Activated CD4-positive, alpha-beta T cell treated with anti-CD3 and anti-CD28 coated beads, Interleukin-2, Interleukin-4, amounts not matched to agents 100 ng/mL and 50 ng/mL, durations not matched to agents 16 hours and 8 hours (primary cell): ENCODE measurements at places on chromosomes 6 and 20.

DNA sequence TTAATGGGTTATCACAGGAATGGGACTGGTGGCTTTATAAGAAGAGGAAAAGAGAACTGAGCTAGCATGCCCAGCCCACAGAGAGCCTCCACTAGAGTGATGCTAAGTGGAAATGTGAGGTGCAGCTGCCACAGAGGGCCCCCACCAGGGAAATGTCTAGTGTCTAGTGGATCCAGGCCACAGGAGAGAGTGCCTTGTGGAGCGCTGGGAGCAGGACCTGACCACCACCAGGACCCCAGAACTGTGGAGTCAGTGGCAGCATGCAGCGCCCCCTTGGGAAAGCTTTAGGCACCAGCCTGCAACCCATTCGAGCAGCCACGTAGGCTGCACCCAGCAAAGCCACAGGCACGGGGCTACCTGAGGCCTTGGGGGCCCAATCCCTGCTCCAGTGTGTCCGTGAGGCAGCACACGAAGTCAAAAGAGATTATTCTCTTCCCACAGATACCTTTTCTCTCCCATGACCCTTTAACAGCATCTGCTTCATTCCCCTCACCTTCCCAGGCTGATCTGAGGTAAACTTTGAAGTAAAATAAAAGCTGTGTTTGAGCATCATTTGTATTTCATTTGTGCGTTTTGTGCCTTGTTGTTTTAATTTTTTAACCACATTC is 4.4 kb downstream of the HLA-E start:
- no peak for DNase-seq

DNA sequence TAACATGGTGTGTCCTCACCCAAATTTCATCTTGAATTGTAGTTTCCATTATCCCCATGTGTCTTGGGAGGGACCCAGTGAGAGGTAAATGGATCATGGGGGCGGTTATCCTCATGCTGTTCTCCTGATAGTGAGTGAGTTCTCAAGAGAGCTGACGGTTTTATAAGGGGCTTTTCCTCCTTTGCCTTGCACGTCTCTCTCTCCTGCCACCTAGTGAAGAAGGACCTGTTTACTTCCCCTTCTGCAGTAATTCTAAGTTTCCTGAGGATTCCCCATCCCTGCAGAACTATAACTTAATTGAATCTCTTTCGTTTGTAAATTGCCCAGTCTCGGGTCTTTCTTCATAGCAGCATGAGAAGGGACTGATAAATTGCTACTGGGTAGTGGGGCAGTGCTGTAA is 789.3 kb downstream of the FRK start:
- DNase-seq: no peak

GRCh38 chr6:167565388-167565787 is 240.5 kb downstream of the TTLL2 start:
- DNase-seq: no peak

DNA sequence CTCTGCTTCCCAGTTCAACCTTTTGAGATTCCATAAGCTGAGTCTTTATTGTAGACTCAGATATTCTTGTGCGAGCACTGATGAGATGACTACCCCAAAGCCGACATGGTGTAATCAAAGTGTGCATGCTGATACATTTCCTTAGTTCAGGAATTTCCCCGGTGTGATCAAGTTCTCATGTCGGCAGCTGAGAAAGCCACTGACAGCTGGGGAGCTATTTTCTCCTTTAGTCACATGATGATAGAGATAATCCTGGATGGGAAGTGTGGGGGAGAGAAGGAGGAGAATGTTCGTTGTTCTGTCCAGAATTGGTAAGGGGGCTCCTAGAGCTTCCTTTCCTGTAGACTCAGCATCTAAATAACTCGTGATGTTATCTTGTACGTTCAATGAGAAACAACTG is 7.7 kb upstream of the CAP2 start:
- DNase-seq: no peak

GRCh38 chr6:38114976-38115625 is 295.6 kb downstream of the ZFAND3 start:
- DNase-seq: no peak

GRCh38 chr6:149691201-149691600 is 26.7 kb downstream of the LATS1 start:
- DNase-seq: no peak

- no peak for DNase-seq
Observed at GRCh38 chr6:138226700-138227315, 8.5 kb upstream of the PBOV1 start.

DNA sequence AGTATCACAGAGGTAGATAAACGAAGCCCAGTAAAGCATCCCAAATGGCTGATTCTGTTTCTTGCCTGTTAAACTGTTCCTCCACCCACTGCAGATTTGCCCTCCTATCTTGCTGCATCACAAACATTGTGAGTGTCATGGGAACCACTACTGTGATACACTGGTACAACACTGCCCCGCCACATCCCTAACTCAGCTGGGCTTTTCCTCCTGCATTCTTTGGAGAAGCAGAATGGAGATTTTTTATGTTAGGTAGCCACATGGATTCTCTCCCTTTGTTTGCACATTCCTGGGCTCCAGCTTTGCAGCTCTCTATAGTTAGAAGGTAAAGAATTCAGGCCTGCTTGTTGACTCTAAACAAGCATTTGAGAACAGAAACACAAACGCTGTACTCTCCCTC is 234.1 kb downstream of the TMEM242 start:
- no peak for DNase-seq

DNA sequence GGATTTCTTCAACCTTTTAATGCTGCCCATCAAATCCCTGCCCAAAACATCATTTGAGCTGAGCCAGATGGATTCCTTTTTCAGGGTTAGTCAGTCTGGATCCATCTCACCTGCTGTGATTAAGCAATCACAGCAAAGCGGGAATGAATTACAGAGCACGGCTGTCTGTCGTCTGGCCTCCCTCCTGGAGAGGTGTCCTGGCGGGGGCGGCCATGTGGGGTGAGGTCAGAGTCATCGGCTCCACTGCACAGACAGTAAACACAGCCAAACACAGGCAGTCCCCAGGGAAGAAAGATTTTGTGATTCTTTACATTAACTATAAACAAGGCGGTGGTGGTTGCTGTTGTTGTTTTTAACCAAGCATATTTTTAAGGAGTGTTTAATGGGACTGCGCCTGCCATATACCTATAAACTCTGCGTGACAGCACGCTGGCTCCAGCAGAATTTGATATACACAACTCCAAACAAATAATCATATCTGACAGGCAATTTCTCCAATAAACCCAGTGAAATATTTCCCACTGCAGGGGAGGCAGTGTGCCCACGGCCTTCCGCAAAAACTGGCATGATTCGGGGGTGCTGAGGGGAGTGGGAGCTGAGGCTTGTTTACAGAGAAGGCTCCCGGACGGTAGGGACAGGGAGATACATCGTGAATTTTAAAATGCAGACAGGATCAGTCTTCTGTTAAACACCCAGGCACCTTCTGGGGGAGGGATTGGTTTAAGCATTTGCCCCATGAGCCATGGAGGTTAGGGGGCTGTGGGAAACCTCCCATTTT is 232.0 kb upstream of the PMEPA1 start:
- DNase-seq: no peak
